Activated T-cell treated with anti-CD3 and anti-CD28 coated beads, Interleukin-2, amount 50 U/mL, for 1 hour (primary cell): ENCODE measurements at places on chromosomes 1 and 21.

DNA sequence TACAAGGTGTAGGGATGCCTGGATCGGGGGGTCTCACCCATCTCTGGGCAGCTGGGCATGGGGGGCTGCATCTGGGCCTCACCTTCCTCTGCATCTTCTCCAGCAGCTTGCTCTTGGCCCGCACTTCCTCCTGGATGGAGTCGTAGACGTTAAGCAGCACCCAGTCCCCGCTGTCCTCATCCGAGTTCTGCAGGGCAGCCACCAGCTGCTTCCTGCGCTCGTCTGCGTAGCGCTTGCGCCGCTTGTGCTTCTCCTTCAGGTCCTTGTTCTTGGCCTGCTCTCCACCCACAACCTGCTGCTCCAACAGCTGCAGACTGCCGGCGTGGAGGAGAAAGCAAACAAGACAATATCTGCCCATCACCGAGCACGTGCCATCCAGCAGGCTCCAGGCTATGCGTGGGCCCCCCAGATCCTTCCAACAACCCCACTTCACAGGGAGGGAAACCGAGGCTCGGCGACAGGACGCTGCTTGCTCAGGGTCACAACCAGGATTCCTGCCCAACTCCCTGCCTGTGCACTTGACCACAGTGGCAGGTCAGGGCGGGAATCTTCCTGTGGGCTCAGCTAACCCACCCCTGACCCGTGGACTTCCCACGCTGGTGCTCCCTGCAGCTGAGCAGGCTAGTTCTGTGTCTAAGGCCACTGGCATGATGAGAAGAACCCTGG is 21.5 kb upstream of the DDOST start:
- no peak for DNase-seq

GRCh38 chr1:228830954-228831481 is 95.7 kb downstream of the RHOU start:
- no peak for DNase-seq

DNA sequence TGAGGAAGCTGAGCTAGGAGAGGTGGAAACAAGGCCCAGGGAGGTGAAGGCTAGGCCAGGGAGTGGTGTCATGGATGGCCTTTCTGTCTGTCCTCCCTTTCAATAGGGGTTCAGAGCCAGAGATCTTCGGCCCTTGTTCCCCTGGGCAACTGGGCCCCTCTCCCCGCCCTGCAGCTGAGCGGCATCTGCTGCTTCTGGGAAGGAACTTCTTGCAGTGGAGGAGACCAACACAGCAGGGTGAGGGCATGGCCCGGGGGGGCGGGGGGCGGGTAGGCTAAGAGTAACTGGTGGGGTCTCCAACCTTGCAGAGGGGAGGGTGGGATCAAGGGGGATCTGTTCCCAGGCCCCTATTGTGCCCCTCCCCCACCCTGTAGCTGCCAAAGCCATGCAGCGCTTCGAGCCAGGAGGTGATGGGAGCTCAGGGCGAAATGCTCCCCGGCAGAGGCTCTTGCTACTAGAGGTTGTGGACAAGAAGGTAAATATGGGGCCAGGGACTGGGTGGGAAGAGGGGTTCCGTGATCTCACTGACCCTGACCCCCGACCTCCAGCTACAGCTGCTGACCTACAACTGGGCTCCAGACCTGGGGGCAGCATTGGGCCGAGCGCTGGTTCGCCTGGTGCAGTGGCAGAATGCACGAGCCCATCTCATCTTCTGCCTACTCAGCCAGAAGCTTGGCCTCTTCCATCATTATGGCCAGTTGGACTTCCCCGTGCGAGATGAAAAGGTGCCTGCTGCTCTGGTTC is 11.7 kb downstream of the HYI start:
- DNase-seq = no peak

- DNase-seq = no peak
These were observed 102.7 kb downstream of the ZNF281 start for GRCh38 chr1:200306944-200307754.

GRCh38 chr1:212315907-212316306 is 30.7 kb downstream of the PPP2R5A start:
- DNase-seq = no peak

DNA sequence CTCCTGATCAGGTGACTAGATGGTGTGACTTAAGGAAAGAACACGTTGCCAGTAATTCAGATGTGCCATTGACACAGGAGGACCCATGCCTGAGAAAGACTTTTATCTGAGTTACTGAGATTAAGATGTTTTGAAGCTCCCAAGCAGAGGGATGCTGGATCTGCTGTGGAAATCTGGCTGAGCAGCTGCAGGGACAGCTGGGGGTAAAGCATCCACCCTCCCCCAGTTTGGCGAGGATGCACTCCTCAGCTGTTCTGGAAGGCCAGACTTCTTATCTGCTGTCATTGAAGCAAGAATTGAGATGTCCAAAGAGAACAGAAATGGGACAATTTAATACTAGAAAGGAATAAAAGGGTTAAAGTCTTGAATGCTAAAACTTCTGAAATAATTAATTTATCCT is 25.7 kb downstream of the TTC3 start:
- DNase-seq = no peak

GRCh38 chr1:17834561-17835100 is 79.5 kb downstream of the ACTL8 start:
- DNase-seq = no peak

GRCh38 chr1:112614460-112615065 is 4.4 kb downstream of the ST7L start:
- no peak for DNase-seq

- DNase-seq = no peak
These were observed 60.5 kb upstream of the CR2 start for GRCh38 chr1:207393610-207394009.

- DNase-seq = no peak
These were observed 517 bp upstream of the H3-3A start for GRCh38 chr1:226061841-226062557.
